ENCODE measurements at places on chromosomes 7 and 10.

- no peak for DNase-seq
Observed at GRCh38 chr7:106839511-106839910, 25.6 kb upstream of the PIK3CG start.

- no peak for DNase-seq
Observed at GRCh38 chr10:23692736-23693135, 253.9 kb downstream of the OTUD1 start.

DNA sequence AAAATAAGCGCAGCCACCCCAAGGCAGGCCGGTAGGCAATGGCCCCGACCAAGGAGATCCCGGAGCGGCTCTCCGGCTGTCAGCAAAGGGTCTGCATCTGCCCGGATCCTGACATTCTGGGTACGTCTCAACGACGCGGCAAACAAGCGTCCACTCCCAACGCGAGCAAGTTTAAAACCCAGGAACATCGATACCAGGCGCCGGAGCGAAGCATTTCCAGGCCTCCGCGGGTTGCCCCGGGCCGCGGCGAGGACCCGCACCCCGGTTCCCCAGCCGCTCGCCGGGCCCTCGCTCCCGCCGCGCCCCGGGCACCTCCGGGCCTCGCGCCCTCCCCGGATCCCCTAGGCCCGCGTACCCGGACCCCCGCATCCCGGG lies 453 bp downstream of the URGCP start:
- DNase-seq: no peak

DNA sequence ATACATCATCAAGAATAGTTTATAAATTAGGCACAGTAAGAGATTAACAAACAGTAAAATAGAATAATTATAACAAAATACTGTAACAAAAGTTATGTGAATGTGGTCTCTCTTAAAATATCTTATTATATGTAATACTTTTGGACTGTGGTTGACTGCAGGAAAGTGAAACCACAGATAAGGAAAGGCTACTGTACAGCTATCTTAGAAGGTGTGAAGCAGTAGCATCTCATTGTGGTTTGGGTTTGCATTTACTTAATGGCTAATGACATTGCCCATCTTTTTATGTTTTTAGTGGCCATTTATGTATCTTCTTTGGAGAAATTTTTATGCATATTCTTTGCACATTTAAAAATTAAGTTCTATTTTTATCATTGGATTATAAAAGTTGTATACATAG lies 296.4 kb upstream of the MAGI2 start:
- no peak for DNase-seq

- no peak for DNase-seq
Observed at GRCh38 chr10:113240736-113241135, 290.7 kb downstream of the TCF7L2 start.

DNA sequence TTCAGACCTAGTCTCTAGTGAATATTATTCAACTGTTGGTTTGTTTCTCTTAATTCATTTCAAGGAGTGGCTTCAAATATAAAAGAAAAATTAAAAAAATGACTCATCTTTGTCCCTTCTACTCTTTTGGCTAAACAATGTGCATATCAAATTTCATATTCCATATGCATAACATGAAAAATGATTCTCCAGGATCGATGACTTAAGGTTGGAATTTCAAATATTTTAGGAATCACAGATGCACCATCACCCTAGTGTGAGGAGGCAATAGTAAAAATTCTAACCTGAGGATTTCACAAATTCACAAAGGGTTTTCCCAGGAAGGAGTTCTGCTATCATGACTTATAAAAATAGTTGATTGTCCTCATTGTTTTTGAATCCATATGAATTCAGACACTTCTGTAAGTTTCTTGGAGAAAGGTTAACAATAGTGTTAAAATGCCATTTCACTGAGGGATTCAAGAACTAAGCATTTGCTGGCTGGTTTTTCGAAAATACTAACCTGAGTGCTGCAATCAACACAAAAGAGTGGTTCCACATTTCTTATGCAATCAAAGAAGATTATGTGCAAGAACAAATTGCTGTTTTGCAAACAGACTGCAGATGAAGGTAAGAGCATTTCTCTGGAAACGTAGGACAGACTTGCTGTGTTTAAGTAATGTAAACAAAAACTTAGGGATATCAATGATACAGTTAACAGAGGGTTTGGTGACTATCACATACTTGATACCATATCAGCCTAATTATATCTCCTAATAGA lies 547.5 kb upstream of the LRRTM3 start:
- DNase-seq: no peak

- DNase-seq: no peak
Observed at GRCh38 chr7:34260279-34260678, 354.9 kb downstream of the BMPER start.

GRCh38 chr10:124916098-124916584 lies 25.8 kb upstream of the ZRANB1 start:
- DNase-seq: no peak

GRCh38 chr10:58508316-58508715 lies 4.4 kb upstream of the BICC1 start:
- DNase-seq: no peak

All from stimulated activated CD8-positive, alpha-beta memory T cell treated with anti-CD3 and anti-CD28 coated beads, Interleukin-15, amount 100 ng/mL, for 1 hour (primary cell).